ENCODE measurements at places on chromosomes 6 and 20.
A peak's percentile ranks its signal among the peaks of the same experiment; 100 is the strongest.

- DNase-seq = no peak
Observed at GRCh38 chr6:40778196-40778595, 191.0 kb upstream of the LRFN2 start.

- no peak for DNase-seq
Observed at GRCh38 chr20:36871640-36872570, 4.0 kb upstream of the TLDC2 start.

- DNase-seq = no peak
Observed at GRCh38 chr20:1417790-1418189, 24.9 kb upstream of the FKBP1A start.

DNA sequence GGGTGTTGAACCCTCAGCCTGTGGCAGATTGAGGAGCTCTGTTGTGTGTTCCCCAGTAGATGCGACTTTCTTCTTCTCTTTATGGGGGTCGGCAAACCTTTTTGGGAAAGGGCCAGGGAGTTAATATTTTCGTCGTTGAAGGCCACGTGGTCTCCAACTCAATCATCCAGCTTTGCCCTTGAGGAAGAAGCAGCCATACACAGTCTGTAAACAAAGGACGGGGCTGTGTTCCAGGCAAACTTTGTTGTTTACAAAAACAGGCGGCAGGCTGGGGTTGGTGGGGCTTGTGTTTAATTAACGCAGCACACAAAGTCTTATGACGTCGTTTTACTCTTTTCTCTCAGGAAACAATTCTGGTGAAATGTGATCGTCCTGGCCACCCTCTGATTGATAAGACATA lies 20.2 kb downstream of the KIF25 start:
- peak; percentile 44 for DNase-seq

GRCh38 chr6:12602342-12602741 lies 114.2 kb upstream of the PHACTR1 start:
- no peak for DNase-seq

DNA sequence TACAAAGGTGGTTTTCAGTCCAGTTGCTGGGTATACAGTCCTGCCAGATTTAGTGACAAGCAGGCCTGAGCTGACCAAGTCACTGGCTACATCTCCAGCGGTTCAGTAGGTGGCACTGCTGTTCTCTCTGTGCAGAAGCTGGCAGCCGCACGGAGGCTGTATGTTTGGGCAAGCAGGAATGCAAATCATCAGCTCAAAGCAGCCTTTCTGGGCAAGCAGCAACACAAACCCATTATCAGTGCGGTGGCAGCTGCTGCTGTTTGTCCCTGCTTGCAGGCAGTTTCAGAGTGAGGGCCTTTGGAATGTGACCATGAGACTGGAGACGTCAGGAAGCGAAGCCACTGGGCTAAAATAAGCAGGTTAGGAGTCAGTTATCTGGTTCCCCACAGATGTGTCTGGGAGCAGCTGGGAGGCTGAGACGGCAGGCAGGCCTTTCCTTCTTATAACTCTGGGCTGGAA lies 72.5 kb downstream of the TXLNB start:
- peak; percentile 86 for DNase-seq
